Tibial artery (tissue), 4 donors: ENCODE measurements at places on chromosomes 13 and 19.
A peak's percentile ranks its signal among the peaks of the same experiment; 100 is the strongest.

DNA sequence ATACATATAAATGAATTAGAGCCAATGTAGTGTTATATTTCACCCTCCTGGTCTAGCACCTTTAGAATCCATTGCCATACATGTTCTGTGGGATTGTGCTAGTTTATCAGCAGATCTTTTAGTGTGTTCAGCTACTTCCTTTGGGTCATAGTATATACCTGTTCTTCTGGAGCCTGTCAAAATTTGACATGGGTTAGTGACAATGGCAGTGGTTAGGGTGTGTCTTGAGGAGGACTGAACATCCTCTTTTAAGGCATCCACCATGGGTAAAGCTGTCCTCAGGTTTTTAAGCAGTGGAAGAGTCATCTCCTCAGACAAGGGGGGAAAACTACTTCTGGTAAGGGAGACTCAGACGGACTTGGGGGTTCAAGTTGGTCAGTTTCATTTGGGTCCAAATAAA lies 29.4 kb downstream of the DNAJC3 start:
- DNase-seq: no peak
- H3K27ac ChIP-seq: no peak overlapping the region
- no peaks in the 10 kb centered on the region for H3K27me3 ChIP-seq
- H3K36me3 ChIP-seq: peaks cover 2% of the 10 kb centered on the region

GRCh38 chr13:80931766-80932165 lies 590.8 kb upstream of the SPRY2 start:
- H3K4me3 ChIP-seq: no peak overlapping the region
- no peak for DNase-seq
- no peak overlapping the region for H3K27ac ChIP-seq
- no peaks in the 10 kb centered on the region for H3K36me3 ChIP-seq
- no peaks in the 10 kb centered on the region for H3K4me1 ChIP-seq

- DNase-seq: no peak
- H3K27ac ChIP-seq: no peak overlapping the region
- H3K36me3 ChIP-seq: no peaks in the 10 kb centered on the region
- H3K4me1 ChIP-seq: no peaks in the 10 kb centered on the region
- H3K27me3 ChIP-seq: no peaks in the 10 kb centered on the region
These were observed 105.1 kb downstream of the COG6 start for GRCh38 chr13:39760521-39760920.

DNA sequence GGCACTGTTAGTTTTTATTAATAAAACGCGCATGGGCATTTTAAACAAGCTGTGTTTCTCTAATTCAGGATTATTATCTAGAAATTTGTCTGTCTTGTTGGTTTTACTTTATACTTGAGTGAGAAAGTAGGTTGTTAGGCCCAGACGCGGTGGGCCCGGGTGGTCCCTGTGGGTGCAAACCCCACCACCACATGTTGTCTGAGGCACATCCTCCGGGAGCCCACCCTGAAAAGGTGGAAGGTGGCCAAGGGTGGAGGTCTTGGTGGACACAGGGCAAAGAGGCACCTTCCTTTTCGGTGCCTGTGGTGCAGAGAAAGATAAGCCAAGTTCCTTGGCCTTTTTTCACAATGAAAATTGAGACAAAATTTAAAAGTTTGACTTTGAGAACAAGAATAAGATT lies 16.6 kb downstream of the ATP4B start:
- peaks cover 28% of the 10 kb centered on the region for H3K36me3 ChIP-seq
- H3K27me3 ChIP-seq: no peaks in the 10 kb centered on the region
- no peak overlapping the region for H3K4me3 ChIP-seq
- no peak overlapping the region for H3K27ac ChIP-seq
- DNase-seq: peak; percentile 34

DNA sequence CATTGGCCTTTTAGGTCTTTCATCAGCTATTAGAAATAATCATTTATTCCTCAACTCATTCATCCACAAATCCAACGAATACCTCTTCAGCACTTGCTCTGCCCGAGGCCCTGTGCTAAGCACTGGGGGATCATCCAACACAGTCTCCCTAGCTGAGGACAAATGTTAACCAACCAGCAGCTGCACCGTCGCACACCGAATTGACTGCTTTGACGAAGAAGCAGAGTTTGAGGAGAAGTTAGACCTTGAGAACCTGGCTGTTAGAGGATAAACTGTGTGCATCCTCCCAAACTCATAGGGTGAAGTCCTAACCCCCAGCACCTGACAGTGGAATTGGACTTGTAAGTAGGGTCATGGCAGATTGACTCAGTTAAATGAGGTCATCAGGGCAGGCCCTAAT lies 170.9 kb downstream of the USP12 start:
- no peak overlapping the region for H3K27ac ChIP-seq
- no peak for DNase-seq
- no peaks in the 10 kb centered on the region for H3K36me3 ChIP-seq
- H3K4me1 ChIP-seq: peaks cover 3% of the 10 kb centered on the region

GRCh38 chr19:32171719-32172151 lies 173.7 kb upstream of the ZNF507 start:
- H3K27me3 ChIP-seq: peaks cover 4% of the 10 kb centered on the region
- no peaks in the 10 kb centered on the region for H3K4me1 ChIP-seq
- H3K36me3 ChIP-seq: no peaks in the 10 kb centered on the region
- no peak for DNase-seq
